ENCODE measurements at places on chromosomes 12 and 14.

DNA sequence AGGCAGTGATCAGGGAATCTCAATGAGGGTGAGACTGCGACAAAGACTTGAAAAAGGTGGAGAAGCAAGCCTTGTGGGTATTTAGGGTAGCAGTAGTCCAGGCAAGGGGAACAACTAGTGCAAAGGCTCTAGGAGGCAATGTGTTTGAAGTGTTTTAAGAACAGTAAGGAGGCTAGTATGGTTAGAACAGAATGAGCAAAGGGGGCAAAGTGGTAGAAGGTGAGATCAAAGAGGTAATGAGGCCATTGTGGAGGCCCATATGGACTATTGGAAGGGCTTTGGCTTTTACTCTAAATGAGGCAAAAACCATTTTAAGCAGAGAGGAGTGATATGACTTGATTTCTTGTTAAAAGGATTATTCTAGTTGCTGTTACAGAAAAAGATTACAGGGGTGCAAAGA, 16.8 kb downstream of the HIF1A start:
- no peak for DNase-seq

- DNase-seq = no peak
Measured at GRCh38 chr14:100915560-100915959, 12.0 kb upstream of the RTL1 start.

DNA sequence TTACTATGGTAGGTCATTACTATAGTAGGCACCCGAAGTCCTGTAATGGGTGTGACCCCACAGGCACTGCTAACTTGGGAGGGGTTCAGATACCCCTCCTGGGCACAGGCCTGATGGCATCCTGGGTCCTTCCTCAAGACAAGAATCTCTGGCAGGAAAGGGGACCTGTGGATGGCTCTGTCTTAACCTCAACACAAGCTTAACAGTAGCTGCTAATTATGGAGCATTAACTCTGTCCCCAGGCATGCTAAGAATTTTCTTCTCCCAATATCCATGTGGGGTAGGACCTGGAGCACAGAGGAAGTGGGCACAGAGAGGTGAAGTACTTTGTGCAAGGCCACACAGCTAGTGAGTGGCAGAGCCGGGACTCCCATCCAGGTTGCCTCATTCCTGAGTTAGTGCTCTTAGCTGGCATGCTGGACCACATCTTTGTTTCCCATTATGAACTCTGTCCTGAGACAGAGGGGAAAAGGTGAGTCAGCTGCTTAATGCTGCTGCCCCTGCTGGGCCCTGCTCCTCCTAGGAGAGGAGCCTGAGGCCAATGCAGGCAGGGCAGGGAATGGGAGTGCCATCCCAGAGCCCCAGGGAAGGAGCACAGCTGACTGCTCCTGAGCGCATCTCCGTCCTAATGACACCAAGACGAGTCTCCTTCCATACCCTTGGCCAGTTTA, 32.1 kb downstream of the GALNT16 start:
- DNase-seq = no peak

DNA sequence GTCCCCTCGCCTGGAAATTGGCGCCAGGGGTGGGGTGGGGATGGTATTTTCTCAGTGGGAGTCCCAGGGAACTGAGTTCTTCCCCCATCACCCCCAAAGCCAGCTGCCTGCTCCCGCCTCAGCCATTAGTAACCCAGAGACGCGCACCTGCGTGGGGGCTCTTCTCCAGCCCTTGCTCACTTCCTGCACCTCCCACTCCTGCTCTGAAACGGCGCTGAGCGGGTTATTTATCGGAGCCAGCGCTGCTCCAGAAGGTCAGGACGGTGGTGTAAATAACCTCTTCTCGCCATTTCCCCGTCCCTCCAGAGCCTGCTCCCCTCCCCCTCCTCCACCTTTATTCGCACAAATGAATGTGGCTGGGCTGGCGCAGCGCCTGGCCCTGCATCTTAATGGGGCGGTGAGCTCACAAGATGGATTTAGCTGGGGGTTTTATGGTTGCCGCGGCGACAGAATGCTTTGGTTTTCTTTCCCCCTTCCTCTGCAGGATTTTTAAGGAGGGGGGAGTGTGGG, 12.2 kb downstream of the GPR84 start:
- no peak for DNase-seq

All from stimulated activated CD4-positive, alpha-beta T cell treated with anti-CD3 and anti-CD28 coated beads, Interleukin-1b, Interleukin-23, amount 100 ng/mL, for 24 hours (primary cell).